ENCODE measurements at places on chromosomes 7 and 10.

GRCh38 chr10:3570855-3571266 lies 214.1 kb downstream of the KLF6 start:
- DNase-seq = no peak

DNA sequence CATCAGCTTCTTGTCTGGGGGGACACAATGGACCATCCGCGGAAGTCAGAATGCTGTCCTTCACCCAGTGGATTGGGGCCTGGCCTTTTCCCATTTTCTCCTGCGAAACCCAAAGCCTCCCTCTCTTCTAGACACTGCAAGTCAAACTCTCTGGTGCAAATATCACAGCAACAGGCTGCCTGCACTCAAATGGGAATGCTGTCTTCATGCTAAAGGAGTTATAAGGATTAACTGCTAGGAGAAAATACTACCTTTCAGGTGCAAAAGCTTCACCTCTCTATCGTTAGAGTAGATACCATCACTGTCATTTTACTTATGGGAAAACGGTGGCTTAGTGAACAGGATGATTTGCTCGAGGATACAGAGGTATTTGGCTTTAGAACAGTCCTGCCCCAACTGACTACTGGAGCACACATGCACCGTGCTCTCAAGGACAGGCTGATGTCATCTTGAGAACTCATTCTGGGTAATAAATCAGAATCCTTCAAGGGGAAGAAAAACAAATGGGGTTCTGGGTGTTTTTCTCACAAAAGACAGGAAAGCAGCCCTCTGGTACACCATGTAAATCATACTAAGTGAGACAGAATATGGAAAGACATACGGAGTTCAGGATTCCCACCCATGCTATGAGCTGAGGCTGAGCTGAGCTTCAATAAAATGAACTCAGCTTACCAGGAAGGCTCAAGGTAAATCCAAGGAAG lies 100.9 kb downstream of the SAMD9 start:
- no peak for DNase-seq

GRCh38 chr7:22400150-22400814 lies 43.3 kb upstream of the RAPGEF5 start:
- no peak for DNase-seq

- DNase-seq = no peak
Measured at GRCh38 chr10:89206402-89207180, 526 bp downstream of the CH25H start.

GRCh38 chr10:27253576-27253975 lies 13.0 kb upstream of the ACBD5 start:
- DNase-seq = no peak

All from stimulated activated CD8-positive, alpha-beta memory T cell treated with anti-CD3 and anti-CD28 coated beads, Interleukin-4, amount 100 ng/mL, for 1 hour (primary cell).